Brain (organoid and tissue), 16 donors: ENCODE measurements at places on chromosomes 1 and 21. TPM values are rescaled to one million over a fixed set of nuclear protein-coding genes. Genes with fewer than 3 reads are reported as not detected.

DNA sequence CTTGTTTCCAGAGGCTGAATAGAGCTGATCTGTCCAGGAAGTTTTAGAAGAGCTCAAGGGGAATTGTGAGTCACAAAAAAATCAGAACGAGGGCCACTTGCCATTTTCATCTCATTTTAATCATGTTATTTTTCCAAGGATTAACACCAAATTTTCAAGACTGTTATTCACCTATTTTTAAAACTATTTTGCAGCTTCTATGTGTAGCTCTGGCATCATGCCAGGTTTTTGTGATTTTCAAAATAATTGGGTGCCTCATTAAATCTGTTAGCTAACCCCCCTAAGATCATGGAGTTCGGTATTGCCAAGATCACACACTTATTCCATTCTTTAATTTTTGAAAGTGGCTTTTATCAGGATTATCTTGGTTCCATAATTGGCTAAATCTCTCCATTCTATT, 90.9 kb downstream of the RGS7 start:
- DNase-seq = peak; percentile 39

DNA sequence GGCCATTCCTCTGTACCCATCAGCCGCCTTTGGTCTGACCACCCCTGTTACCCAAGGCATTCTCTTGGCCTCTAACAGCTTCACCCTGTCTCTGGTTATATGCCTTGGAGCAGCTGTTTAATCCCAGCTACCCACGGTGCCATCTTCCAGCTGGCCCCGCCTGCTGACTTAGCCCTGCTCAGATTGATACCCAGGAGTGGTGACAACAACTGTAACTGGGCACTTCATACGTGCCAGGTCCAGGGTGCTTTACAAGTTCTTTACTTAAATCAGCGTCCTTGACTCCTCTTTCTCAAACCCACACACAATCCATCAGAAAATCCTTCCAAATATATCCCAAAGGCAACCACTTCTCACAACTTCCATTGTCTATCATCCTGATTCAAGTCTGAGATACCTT, 37.2 kb upstream of the HMGB4 start:
- DNase-seq = no peak

GRCh38 chr21:35510957-35511695, 462.0 kb upstream of the RUNX1 start:
- DNase-seq = no peak

- DNase-seq = no peak
Measured at GRCh38 chr1:45037456-45037855, 25.4 kb downstream of the UROD start.

GRCh38 chr1:111879081-111879480, 110.4 kb downstream of the KCND3 start:
- DNase-seq = no peak

The OR2T33 gene
- not detected for polyA plus RNA-seq

The CHIA gene
- not detected for polyA plus RNA-seq

- no peak for DNase-seq
Measured at GRCh38 chr1:67144696-67145095, 9.9 kb upstream of the C1orf141 start.

- peak; percentile 32 for DNase-seq
Measured at GRCh38 chr1:221858818-221859611, 117.1 kb upstream of the DUSP10 start.

DNA sequence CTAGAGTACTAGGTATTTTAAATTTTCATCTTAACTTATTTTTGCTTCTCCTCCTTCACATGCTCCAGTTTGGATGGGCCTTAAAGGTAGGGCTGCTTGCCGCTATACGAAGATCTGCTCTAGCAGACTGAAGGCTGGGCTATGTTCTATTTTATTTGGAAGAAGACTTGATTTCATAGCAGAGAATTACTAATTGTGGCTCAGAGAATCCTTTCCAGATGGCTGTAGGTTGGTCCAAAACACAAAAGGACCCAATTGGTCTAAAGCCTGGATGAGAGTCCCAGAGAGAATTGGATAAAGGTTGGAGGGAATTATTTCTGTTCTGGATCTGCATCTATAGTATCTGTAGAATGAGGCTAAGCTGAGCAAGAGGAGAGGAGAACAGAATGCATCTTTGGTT, 719.4 kb upstream of the PTBP2 start:
- DNase-seq = no peak

- no peak for DNase-seq
Measured at GRCh38 chr1:52550447-52550846, 2.4 kb downstream of the TUT4 start.

GRCh38 chr1:198042168-198042567, 114.6 kb upstream of the NEK7 start:
- DNase-seq = no peak

GRCh38 chr1:44515416-44515815, 110.4 kb downstream of the RNF220 start:
- no peak for DNase-seq

- no peak for DNase-seq
Measured at GRCh38 chr1:40976952-40977690, 2.4 kb upstream of the CTPS1 start.

- DNase-seq = no peak
Measured at GRCh38 chr1:9075022-9075421, 5.6 kb upstream of the SLC2A5 start.

GRCh38 chr1:100700586-100700985, 19.0 kb upstream of the VCAM1 start:
- DNase-seq = no peak

DNA sequence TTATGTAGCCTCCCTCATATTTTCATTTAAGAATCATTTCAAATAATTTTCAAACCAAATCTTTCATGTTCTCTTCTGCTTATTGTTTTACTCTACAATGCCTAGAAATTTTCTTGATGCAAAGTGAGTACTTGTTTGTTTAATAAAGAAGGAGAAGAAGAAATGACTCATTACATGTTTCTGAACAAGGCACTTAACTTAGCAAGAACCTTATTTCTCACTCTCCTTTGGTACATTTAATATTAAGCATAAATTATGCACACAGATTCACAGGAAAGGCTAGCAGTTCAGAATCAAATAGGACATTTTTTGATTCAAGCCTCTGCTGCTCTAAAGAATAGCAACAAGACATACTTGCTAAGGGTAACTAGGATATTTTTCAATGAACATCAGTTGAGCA, 9.1 kb downstream of the SCYL3 start:
- no peak for DNase-seq

- no peak for DNase-seq
Measured at GRCh38 chr1:57088653-57089052, 122.8 kb upstream of the C8B start.

The KRTAP13-4 gene
- not detected for polyA plus RNA-seq

DNA sequence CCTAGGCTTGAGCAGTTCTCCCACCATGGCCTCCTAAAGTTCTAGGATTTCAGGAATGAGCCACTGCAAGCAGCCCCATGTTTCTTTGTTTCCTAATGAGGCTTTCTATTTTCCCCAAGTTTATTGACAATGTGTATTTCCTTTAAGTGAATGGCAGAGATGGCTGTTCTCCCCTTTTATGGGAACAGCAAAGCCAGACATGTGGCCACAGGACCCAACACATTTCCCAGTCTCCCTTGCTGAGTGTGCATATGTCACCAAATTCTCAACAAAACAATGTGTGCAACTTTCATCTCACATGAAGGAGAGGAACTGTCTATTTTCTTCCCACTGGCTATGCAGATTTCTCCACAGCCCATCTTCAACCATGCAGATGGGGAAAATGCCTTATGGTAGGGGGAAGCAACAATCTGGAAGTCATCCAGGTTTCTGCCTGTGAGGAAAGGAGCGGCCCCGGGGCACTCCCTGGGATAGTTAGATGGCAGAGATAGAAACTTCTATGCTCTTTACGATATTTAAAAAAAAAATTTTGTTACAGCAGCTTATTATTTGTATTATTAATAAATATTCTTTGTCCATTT, 28.6 kb upstream of the MAP10 start:
- peak; percentile 31 for DNase-seq

- DNase-seq = no peak
Measured at GRCh38 chr1:233638513-233638912, 24.6 kb downstream of the KCNK1 start.

The SLC1A7 gene
- polyA plus RNA-seq = 0.17 TPM

The CFHR4 gene
- polyA plus RNA-seq = not detected
